ENCODE measurements at places on chromosomes 6 and 20.

DNA sequence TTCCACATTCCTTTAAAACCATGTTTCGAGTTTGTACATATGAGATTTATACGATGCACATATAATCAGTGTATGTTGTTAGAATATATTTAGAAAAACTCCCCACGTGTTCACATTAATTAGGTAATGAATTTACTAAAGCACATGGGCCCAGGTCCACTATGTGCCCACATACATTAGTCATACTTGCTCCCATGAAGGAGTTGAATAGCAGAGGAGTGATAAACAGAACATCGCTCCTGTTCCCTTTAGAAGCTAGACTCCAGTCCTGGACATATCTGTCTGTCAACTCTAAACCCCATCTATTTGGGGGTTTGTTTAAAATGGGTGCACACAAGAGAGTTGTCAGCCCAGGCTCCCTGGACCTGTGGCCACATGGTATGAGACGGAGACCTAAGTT is 108.1 kb upstream of the TIAM2 start:
- no peak for DNase-seq

DNA sequence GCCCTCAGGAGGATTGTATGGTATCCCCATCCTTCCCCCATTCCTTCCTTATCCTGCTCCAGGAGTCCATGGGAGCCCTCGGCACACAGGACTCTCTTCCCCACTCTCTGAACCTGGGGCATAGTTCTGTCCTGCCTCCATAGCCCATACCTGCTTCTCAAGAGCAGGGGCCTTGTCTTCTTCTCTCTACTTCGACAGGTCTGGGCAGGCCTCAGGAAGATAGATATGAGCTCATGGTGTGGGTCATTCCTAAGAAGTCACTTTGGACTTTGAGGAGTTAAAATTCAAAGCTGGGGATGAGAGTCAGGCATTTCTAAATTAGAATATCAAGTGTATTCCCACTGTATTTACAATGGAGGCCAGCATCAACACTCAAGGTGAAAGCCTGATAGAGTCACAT is 8.4 kb upstream of the ADA start:
- DNase-seq: no peak

GRCh38 chr20:10540636-10541493 is 105.8 kb downstream of the SLX4IP start:
- DNase-seq: no peak

- DNase-seq: no peak
These were observed 21.4 kb downstream of the KCTD20 start for GRCh38 chr6:36464233-36464632.

- DNase-seq: no peak
These were observed 245.5 kb downstream of the FNDC1 start for GRCh38 chr6:159414711-159415110.

DNA sequence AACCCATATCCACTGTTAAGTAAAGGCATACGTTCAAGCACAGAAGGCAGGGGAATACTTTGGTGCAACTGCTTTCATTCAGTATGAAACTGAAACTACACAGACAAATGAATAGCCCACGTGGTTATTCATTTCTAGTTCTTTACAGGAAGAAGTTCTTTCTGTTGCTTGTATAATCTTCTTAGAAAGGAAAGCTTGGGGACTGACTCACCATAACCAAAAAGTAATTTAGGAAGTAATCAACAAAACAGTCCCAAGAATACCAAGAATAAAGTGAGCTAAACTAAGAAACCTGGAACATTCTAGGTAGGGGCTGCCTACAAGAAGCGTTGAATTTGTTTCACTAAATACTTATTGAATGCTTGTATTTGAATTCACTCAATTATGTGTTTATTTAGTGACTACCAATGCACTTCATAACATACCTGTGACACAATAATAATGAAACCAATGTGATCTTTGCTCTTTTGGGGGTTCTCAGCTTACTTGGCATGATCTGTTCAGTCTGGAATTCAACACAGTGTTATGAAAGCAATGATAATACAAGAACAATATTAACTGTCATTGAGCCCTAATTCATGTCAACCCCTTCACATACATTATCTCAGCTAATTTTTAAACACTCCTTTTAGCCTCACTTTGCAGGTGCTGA is 25.1 kb upstream of the KIAA0408 start:
- DNase-seq: no peak
